ENCODE measurements at places on chromosomes 7 and 10.

DNA sequence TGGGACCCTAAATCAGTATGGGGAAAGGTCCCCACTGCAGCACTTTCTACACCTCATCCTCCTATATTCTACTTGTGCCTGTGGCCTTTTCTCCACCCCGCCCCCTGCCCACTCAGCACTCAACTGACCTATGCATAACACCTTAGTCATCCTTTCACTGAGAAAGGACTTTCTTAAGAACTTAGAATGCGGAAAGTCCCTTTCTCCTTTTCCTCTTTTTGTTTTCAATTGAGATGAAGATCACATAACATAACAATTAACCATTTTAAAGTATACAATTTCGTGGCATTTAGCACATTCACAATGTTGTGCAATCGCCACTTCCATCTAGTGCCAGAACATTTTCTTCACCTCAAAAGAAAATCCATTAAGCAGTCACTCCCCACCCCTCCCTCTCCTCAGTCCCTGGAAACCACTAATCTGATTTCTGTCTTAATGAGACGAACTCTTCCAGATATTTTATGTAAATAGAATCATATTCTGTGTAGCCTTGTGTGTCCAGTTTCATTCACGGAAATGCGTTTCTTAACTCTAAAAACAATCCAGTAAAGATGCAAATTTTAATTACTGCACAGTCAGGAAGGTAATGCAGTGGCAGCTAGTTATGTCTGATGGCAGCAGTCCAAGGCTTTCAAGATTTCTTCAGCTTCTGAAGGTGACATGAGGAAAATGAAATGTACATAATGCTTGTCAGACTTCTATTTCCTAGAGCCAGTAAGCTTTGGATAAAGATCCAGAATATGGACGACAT is 41.7 kb downstream of the FAS start:
- no peak for DNase-seq

GRCh38 chr7:157498657-157499056 is 161.9 kb downstream of the DNAJB6 start:
- DNase-seq = no peak

DNA sequence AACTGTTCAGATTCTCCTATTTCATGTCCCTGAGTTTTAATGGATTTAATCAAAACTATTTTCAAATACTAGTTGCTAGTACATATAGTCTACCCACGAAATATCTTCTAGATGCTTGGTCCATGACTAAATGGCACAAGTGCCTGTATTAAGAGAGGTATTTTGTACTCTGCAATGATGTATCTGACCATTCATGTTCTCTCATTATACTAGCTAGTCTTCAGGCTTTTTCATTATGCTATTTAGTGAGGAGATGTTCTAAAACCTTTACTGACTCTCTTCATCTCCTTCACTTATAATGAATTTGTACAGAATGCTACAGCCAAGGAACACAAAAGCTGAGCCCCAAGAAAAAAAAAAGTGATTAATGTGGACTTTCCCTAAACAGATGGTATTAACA is 222.5 kb downstream of the AHR start:
- no peak for DNase-seq

- no peak for DNase-seq
Observed at GRCh38 chr7:22549051-22549450, 49.1 kb upstream of the STEAP1B start.

- DNase-seq = no peak
Observed at GRCh38 chr7:115340828-115341227, 418.9 kb downstream of the MDFIC start.

DNA sequence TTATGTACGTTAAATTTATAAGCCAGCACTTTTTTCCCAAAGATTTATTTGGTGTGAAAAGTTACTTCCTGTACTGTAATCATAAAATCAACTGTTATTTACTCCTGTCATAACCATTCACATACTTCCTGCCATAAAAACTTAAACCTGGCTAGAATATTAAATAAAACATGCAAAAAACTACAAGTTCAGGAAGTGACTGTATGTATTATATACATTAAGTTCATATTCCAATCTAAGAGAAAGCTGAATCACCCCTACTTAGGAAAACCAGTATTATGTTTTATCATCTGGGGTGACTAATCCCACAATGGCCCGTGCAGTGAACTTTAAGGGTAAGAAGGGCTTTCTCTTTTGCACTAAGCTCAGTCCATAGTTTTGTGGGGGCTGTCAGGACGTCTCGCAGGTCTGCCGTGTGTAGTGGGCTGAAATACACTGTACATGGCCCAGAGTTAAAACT is 183.7 kb upstream of the KLF14 start:
- DNase-seq = no peak

GRCh38 chr10:10798864-10799192 is 218.8 kb upstream of the CELF2 start:
- DNase-seq = no peak

DNA sequence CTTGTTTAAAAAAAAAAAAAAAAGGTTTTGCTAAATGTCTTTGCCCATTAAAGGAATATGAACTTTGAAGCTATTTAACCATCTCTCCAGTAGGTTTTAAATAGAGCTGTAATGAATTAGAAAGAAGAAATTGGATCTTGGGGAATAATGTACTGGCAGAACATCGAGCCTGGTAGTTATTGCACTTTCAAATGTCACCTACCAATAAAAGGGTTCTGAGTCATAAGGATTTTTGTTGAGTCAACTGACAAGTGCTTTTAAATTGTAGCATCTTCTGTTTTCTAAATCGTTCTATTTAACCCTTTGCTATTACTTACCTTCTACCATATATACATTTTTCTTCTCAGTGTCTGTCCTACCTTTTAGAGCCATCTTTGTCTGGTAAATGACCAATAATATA is 10.7 kb downstream of the CUTC start:
- DNase-seq = no peak

DNA sequence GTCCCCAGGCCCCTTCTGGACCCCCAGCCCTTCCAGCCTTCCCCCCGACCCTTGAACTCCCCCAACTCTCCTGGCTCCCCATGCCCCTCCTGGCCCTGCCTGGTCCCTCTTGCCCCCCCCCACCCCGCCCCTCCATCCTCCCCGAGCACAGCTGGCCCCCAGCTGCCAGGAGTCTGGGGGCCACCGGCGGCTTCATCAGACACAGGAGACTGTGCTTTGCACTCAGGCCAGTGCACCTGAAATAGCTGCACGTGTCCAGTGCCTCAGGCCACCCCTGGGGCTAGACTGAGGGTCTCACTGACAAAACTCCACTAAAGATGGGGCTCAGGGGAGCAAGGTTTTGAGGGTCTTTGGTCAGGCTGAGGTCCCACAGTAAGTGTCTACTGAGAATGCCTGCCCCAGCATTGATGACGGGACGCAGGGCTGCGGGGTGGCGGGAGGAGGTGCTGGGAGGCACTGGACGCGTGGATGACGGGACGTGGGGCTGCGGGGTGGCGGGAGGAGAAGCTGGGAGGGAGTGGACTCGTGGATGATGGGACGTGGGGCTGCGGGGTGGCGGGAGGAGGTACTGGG is 6.5 kb downstream of the FOXL3 start:
- DNase-seq = no peak

DNA sequence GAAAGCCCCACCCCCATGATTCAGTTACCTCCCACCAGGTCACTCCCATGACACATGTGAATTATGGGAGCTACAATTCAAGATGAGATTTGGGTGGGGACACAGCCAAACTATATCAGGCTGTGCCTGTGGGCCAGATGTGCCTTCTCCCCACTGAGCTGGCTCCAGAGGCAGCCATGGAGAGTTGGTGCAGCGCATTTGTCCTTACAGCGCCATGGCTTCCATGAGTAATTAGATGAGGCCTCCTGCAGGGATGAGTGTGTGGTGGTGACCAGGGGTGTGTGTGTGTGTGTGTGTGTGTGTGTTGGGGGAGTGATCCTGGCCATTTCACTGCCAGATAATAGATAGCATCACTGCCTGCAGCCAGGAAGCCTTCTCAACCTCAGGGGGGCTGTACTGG is 94.6 kb downstream of the FANK1 start:
- no peak for DNase-seq

DNA sequence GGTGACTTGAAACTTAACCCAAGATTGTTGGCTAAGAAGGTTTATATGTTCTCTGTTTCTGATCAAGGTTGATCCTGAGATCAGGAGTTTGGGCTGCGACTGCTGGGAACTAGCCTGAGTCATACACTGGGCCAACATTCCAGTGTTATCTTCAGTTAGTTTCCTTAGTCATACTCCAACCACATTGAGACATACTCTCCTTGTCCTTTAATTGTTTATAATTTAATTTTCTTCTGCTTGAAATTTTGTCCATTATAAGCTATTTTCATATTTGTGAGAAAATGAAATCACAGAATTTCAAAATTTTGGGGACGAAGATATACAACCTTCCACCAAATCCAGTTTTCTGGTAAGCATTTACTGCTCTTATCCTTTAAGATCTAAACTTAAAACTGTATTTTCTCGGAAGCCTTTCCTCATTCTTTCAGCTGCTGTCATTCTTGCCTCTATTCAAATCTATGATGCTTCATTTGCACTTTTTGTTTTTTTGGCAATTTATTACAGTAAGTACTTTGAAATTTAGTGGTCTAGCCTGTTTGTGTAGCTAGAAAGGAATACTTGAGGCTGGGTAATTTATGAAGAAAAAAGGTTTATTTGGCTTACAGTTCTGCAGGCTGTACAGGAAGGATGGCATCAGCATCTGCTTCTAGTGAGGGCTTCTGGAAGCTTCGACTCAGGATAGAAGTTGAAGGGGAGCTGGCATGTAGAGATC is 63.4 kb upstream of the POT1 start:
- DNase-seq = no peak

- no peak for DNase-seq
Observed at GRCh38 chr10:14904316-14904732, 25.7 kb downstream of the SUV39H2 start.

DNA sequence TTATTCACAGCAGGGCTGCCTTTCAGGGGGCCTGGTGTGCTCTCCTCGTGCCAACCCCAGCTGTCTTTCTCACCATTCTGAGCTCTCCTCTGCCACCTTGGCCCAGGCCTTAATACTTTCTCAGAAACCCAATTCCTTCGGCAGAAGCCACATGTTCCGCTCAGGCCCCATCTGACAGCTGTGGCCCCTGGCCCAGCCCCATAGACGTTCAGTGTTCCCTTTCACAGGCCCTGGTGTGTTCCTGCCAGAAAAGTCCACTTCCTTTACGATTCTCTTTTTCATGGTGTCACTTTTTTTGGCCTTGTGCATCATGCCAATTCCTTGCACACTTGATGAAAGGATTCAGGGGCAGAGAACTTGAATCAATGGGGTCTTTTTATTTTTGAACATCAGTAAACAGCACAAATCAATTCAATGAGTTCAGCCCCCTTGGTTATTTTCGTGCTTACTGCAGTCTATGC is 15.9 kb upstream of the GPNMB start:
- DNase-seq = no peak

DNA sequence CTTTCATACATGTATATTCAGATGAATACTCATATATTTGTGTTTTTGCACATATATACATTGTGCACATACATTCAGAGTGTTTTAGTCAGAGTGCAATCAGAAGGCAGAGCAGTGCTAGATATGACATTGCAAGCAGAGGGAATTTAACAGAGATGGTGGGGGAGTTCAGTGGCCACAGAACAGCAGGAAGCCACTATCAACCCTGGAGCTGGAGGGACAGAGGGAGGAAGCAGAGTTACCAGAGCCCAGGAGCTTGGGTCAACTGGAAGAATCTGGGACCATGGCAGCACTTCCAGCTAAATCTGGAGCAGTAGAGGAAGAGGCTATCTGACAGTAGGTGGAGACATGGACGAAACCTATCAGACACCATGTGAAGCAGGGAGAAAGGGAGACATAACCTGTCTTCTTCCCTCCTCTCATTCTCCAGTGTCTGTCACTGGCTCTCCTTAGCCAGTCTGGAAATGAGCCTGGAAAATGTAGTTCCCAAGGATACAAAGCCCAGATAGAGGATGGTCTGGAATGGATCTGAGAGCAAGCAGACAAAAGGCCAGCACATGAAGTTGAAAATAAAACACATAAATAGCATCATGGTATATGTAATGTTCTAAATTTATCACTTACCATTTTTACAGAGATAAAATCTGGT is 33.6 kb upstream of the HERPUD2 start:
- DNase-seq = no peak

DNA sequence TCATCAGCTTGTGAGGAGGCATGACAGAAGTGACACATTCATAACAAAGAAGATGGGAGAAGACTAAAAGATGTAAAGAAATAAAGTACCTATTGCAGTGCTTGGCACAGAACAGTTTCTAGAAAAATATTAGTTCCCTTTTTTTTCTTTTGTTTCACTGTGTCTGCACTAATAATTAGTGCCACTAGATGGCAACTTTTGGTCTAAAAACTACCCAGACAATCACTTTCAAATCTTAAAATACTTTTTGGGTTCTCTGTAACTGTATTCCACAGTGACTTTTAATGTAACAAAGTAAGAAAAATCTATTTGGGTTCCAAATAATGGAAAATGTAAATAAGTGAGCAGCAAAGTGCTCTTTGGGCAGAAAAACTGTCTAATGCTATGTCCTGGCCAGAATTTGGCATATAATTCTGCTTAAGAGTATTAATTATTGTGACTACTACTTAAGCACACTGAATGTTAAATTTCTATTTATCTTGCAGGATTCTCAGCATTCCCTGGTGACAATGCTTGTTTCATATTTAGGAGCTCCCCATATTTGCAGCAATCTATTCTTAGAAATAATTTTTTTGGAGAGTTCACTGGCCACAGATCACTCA is 134.8 kb upstream of the KIF5B start:
- DNase-seq = no peak

GRCh38 chr7:35313575-35313974 is 59.7 kb upstream of the TBX20 start:
- DNase-seq = no peak

GRCh38 chr10:105185161-105185560 is 544.1 kb downstream of the SORCS3 start:
- DNase-seq = no peak

GRCh38 chr10:125878957-125879835 is 1.9 kb downstream of the DHX32 start:
- DNase-seq = no peak

DNA sequence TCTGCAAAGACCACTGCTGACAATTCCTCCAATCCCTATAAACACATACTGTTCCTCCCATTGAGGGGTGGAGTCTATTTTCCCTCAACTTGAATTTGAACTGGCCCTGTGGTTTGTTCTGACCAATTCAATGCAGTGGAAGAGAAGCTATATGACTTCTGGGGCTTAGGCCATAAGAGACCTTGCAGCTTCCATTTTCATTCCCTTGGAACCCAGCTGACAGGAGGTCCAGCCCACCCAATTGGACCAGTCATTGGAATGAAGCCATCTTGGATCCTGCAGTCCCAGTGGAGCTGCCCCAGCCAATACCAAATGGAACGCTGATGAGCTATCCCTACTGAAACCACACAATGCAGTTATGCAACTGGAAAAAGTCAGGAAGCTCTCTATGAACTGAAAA is 8.9 kb upstream of the TMED4 start:
- no peak for DNase-seq
